ENCODE measurements at places on chromosomes 2 and 18. TPM values are rescaled to one million over a fixed set of nuclear protein-coding genes. Genes with fewer than 3 reads are reported as not detected.

GRCh38 chr18:5964596-5964995, 69.3 kb upstream of the TMEM200C start:
- no peaks in the 10 kb centered on the region for H3K27me3 ChIP-seq
- no peak overlapping the region for H3K4me3 ChIP-seq
- no peak for DNase-seq
- H3K4me1 ChIP-seq: peaks cover 17% of the 10 kb centered on the region
- no peaks in the 10 kb centered on the region for H3K36me3 ChIP-seq
- H3K27ac ChIP-seq: no peak overlapping the region

DNA sequence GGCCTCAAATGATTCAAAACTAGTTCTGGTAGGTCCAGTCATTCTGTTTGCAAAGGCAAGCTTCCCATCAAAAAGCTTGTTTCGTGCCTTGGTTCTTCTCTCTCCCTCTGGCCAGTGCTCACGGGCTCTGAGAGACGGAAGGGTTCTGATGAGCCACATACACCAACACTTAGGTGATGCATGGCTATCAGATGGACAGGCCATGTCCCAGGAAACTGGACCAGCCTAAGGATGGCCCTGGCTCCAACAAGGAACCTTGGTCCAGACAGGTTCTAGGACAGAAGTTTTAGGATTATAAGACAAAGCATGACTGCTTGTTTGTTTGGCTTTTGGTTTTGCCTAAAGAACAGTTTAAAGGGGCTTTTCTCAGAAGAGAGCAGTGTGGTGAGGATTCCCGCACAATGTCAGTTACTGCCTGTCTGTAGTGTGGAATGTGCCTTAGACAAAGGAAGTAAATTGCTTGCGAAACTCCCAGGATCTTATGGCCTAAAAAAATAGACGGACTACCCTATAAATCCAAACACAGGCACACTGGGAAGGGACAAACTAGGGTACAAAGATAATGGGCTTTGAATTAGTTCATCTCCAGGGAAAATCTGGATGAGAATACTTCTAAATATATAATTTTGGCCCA, 10.3 kb downstream of the CYP1B1 start:
- H3K4me3 ChIP-seq: no peak overlapping the region
- no peaks in the 10 kb centered on the region for H3K4me1 ChIP-seq
- H3K36me3 ChIP-seq: no peaks in the 10 kb centered on the region
- H3K27ac ChIP-seq: no peak overlapping the region

DNA sequence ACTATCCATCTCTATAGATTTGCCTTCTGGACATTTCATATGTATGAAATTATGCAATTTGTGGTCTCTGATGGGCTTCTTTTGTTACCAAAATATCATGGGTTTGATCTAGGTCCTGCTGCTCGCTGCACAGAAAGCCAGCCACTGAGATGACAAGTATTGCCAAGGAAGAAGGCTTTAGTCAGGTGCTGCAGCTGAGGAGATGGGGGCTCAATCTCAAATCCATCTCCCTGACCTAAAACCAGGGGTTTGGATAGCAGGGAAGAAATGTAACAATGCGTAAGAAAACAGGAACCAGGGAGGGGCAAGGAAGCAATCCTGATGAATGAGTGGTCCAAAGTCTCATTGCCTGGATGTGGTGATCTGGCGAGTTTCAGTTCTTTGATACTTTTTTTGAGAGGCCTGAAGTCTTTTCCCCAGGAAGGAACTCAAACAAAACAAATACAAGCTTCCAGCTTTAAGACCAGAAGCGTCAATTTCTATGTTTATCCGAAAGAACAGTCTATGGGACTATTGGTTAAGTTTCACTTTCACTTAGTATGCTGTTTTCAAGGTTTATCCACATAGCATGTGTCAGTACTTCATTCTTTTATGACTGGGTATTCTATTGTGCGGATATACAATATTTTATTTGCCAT, 3.4 kb upstream of the CKAP2L start:
- DNase-seq: no peak
- no peak overlapping the region for H3K4me3 ChIP-seq
- no peaks in the 10 kb centered on the region for H3K4me1 ChIP-seq
- H3K36me3 ChIP-seq: no peaks in the 10 kb centered on the region
- H3K27me3 ChIP-seq: no peaks in the 10 kb centered on the region
- H3K27ac ChIP-seq: no peak overlapping the region

RMDN2 gene
- 16.5 TPM for total RNA-seq

NEU2 gene
- total RNA-seq: not detected

ZSWIM2 gene
- not detected for total RNA-seq

DNA sequence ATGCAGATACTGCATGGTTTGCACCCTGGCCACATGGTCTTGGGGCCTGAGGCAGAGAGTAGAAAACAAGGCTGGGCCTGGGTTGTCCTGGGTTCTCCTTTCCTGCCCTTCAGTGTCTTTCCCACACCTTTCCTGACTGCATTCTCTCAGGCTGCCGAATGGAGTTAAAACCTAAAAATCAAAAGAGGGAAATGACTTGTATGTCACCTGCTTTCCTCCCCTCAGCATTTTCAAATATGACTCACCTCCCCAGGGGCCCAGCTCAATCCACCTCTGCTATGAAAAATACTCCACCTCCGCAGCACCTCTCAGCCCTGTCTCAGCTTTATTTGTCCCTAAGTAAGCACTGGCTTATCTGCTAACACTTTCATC, 457.8 kb upstream of the MEX3C start:
- peaks cover 8% of the 10 kb centered on the region for H3K27me3 ChIP-seq
- H3K4me1 ChIP-seq: no peaks in the 10 kb centered on the region
- no peak overlapping the region for H3K27ac ChIP-seq
- no peak overlapping the region for H3K4me3 ChIP-seq

POTEJ gene
- total RNA-seq: 0.76 TPM

GCA gene
- total RNA-seq: 43.2 TPM

DNA sequence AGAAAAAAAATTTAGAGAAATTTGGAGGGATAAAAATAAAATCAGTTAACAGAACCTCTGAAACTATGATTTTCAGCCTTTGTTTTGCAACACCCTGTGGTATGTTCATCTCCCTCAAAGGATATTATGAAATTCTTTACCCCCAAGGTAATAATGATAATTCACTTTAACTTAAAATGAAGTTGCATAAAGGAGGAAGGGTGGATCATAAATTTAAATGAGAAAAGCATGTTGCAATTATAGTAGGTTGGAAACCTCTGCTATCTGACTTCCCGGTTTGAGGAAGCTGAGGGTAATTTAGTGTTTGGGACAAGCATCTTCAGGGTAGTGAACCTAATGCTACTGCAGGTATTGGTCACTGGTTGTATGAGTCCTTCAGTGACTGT, 102.9 kb downstream of the BABAM2 start:
- H3K4me3 ChIP-seq: no peak overlapping the region
- no peak overlapping the region for H3K27ac ChIP-seq
- no peaks in the 10 kb centered on the region for H3K36me3 ChIP-seq
